ENCODE measurements at places on chromosomes 5 and 9.

DNA sequence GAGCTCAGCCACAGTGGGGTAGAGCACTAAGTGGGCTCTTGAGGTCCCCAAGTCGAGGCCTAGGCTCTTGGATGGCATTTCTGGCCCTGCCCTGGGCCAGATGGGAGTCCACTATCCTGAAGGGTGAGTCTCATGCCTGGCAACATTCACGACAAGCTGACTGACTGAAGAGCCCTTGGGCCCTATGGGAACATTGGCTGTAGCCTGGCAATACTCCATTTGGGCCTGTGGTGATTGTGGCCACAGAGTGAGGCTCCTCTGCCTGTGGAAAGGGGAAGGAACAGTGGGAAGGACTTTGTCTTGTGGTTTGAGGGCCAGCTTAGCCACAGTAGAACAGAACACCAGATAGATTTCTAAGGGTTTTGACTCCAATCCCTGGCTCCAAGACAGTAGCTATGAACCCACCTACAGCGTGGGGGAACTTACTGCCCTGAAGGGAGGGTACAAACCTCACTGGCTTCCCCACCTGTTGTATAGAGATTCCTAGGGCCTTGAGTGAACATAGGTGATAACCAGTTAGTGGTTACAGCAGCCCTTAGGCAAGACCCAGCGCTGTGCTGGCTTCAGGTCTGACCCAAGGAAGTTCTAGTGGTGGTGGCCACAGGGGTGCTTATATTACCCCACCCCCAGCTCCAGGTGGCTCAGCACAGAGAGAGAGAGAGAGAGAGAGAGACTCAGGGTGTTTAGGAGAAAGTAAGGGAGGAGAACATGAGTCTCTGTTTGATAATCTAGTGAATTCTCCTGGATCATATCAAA lies 72.4 kb downstream of the KIAA0825 start:
- peak; percentile 81 for DNase-seq

DNA sequence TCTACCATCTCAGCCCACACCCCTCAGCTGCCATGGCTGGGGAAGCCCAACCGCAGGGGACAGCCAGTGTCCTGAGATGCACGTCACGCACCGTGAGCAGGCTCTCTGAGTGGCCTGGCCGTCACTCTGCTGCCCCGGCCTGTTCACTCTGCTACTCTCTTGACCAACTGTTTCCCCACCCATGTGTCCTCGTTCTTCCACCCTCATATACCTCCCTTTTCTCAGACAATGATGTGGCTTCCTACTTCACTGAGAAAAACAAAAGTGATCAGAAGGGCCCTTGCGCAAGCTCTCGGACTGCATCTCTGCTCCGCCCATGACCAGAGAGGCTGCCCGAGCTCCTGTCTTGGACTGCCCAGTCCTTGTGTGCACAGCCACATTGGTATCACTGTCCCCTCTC lies 47.6 kb downstream of the OTULIN start:
- no peak for DNase-seq

GRCh38 chr5:119289438-119290044 lies 66.3 kb upstream of the TNFAIP8 start:
- DNase-seq = no peak

DNA sequence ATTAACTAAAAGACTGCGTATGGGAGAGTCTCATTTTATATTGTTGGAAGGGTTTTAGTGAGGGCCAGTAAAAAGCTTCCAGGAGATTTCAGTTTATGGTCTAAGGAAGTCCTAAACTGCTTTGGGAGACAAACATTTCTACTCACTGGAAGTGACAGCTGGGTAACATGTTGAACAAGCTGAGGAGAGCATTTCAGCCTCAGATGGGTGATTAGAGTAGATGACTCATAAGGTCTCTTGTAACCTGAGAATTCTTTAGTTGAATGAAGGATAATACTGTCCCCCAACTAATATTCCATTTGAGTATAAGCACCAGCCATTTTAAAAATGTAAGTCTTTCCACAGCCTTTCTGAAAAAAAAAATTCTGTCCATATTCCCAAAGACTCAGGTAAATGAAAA lies 218.0 kb upstream of the C9orf72 start:
- DNase-seq = no peak

DNA sequence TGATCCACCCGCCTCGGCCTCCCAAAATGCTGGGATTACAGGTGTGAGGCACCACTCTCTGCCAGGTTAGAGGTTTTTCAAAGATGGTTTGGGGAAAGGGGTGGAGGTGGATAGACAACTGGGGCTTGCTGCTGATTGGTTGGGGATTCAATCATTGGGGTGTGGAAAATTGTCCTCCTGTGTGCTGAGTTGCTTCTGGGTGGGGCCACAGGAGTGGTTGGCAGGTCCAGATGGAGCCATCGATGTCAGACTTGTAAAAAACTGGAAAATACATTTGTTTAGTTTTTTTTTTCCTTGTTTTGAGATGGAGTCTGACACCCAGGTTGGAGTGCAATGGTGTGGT lies 61.9 kb upstream of the CLINT1 start:
- DNase-seq = no peak

GRCh38 chr5:74312746-74313145 lies 327.8 kb downstream of the ENC1 start:
- no peak for DNase-seq

- no peak for DNase-seq
These were observed 57.4 kb downstream of the CFAP95 start for GRCh38 chr9:69877852-69878514.

DNA sequence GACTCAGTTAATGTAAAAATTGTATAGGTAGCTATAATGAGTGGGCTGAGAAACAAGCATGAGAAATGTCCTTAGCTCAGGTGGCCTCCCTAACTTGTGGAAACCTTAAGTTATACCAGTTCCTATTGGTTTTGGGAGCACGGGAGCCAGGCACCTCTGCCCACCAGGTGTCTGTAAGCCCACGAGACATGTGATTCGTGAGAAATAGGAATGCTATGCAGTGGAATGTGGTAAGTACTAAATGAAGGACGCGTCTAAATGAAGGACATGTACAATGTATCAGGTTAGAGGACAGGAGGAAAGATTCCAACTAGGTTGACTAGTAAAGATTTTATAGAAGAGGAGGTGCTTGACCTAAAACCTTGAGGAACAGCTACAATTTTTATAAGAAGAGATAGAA lies 46.0 kb upstream of the F2RL2 start:
- no peak for DNase-seq

GRCh38 chr9:84667571-84668195 lies 1.8 kb upstream of the NTRK2 start:
- no peak for DNase-seq

DNA sequence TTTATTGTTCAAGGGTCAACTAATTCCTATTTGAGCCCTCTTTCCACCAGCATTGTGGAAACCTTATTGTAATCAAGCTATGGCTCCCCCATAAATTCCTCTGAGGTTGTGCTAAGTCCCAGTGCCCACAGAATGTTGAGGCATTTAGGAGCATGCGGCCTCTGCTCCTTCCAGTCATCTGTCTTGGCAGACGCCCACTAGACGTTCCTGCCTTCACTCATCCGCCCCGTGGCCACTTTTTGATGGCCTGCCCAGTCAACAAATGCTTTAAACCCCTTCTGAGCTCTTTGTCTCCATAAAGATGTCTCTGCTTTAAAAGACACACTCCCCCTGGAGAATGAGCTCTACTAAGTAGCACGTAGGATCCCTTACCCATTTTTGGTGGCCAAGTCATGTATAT lies 104.7 kb downstream of the GAS1 start:
- no peak for DNase-seq

DNA sequence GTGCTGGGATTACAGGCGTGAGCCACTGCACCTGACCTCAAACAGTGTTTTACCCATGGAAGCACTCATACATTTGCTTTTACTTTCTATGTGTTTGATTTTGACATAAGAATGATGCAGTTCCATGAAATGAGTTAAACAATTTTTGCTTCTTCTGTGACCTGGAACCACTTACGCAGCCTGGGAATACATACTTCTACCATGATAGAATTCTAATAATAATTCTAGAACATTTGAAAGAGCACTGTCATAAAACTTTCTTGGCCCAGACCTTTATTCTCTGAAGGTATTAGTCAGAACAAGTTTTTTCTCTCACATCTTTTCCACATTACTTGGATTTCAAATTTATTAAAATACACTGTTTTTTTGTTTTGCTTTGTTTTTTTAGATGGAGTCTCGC lies 25.3 kb upstream of the COL5A1 start:
- no peak for DNase-seq

DNA sequence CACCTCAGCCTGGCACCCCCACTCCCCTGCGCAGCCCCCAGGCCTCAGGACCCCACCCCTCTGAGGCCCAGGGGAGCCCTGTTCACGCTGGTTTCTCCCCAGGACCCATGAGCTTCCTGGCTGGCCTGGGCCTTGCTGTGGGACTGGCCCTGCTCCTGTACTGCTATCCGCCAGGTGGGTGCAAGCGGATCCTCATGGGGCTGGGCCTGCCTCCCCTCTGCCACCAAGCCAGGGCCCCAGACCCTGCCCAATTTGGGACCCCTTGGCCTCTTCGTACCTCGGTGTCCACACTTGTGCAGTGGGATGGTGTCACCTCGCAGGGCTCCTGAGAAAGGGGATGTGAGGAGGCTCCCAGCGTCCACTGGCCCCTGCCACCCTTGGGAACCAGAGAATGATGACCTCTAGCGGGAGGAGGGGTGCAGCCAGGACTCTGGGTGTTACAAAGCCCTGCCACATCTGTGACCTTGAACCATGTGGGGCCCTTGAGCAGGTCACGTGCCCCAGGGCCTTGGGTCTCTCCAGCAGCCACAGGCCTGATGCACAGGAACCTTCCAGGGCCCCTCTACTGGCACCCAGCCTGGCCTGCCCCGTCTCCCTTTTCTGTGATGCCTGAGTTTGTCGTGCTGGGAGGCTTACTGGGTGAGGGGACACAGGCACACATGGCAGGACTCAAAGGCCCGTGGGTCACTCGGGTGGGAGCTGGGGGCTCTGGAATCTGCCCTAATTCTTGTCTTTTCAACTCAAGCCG lies 16.3 kb downstream of the CARD19 start:
- DNase-seq = peak; percentile 64

DNA sequence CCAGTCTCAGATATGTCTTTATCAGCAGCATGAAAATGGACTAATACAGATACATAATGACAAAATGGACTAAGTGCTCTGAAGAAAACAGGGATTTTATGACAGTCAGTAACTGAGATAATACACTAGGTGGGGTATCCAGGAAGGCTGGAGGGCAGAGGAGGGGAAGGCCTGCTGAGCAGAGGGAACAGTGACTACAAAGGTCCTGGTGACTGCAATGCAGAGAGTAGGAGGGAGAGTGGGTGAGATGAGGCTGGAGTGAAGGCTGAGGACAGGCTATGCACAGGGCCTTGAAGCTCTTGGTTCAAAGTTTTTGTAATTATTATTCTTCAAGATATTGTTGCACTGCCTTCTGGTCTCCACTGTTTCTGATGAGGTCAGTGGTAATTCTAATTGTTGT lies 4.9 kb downstream of the ACOT12 start:
- DNase-seq = no peak

- DNase-seq = no peak
These were observed 23.2 kb upstream of the TYRP1 start for GRCh38 chr9:12670006-12670405.

GRCh38 chr9:126372716-126373115 lies 46.1 kb downstream of the MVB12B start:
- DNase-seq = peak; percentile 49

DNA sequence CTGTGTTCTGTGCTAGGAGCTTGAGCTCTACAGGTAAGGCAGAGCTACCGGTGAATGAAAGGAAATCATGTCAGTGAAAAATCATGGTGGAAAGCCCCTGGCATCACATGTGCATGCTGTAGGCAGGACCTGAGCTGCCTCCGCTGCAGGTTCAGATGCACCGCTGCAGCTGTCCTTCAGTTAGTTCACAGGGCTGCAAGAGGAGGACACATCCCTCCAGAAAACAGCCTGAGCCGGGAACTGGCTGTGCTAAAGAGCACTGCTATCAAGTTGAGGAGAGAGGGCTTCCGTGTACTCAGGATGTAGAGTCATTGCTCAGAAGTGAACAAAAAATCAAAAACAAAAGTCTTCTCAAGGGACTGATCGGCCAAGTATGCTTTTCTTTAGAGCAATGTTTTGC lies 138.6 kb downstream of the ERCC6L2 start:
- DNase-seq = no peak

- DNase-seq = no peak
These were observed 24.4 kb downstream of the SLC25A25 start for GRCh38 chr9:128092199-128092977.

DNA sequence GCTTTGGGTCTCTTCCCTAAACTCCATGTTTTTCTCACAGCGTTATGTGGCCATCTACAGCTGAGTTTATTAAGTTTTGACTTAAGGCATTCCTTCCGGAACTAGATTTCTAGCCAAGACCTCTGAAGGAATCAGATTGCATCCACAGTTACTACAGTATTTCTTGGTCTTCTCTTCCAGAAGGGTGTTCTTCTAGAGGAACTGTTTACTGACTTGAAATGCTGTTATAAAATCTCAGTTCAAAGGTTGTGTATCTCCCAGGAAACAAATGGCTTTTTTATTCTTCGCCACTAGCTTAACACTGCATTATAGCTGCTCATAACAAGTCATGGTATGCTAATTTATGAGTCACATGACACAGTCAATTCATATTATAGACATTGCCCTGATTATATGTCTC lies 55.3 kb upstream of the RAD23B start:
- DNase-seq = no peak

DNA sequence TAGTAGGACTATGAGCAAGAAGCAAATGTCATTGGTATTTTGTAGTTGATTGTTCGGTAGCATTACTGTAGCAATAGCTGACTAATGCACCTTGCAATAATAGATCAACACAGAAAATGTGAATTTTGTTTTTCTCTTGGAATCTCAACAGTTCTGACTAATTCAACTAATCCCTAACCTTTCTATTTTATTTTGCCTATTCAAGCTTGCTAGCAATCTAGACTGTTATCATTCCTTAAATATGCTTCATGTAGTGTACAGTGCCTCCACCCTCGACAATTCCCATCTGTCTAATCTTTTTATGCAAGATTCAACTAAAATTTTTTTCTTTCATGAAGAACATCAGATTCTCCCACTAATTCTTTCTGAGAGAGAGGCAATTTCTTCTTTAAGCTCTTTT lies 570.6 kb downstream of the PDE4D start:
- DNase-seq = no peak

GRCh38 chr9:4592295-4592694 lies 69.8 kb upstream of the PLPP6 start:
- DNase-seq = no peak

DNA sequence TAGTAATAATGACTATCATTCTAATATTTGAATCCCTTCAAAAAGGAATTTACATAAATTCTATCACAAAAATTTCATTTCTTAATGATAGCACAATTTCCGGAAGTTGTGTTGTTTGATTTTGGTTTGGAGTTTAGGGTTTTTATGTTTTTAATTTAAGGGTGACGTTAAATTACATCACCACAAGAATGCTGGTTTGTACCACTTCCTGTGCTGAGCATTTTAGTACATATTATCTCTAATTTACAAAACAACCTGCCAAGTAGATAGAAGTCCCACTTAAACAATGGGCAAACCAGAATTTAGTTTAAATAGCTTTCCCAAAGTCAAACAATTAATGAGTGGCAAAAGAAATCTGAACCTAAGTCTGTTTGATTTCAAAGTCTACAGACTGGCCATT lies 63.4 kb downstream of the DENND1A start:
- DNase-seq = no peak

DNA sequence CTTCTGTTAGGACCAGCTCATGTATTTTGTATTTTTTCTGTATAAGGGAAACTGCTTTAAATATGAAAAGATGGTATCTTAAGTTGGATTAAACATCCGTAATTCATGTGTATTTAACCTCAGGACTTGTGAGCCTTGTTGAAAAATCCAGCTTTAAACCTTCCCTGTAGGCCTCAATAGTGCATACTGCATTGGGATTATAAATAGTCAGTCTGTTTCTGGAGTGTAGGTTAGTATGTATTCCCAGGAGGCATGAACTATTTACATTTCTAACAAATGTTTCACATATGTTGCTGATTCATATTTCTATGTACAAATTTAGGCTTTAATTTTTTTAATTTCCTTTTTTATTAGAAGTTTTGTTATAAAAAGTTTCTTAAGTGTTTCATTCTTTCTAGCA lies 137.9 kb upstream of the GRHPR start:
- DNase-seq = no peak
